ENCODE measurements at places on chromosomes 5 and 9.

DNA sequence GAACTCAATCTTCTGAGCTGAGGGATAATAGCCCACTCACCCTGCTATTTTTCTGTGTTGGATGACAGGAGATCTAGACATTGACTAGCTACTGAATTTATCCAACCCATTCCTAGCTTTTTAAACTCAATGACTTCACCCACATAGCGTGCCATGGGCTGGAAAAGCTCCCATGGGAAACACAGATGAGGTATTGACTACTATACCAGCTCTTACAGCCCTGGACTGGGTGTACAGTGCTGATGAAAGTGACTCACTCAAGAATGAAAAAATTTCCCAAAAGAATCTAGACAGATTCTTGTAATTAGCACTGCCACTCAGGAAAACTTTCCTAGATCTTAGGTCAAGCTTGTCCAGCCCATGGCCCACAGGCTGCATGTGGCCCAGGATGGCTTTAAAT, 72.7 kb upstream of the NREP start:
- DNase-seq = peak; percentile 99

- no peak for DNase-seq
Measured at GRCh38 chr5:10604975-10605374, 41.1 kb downstream of the ANKRD33B start.

DNA sequence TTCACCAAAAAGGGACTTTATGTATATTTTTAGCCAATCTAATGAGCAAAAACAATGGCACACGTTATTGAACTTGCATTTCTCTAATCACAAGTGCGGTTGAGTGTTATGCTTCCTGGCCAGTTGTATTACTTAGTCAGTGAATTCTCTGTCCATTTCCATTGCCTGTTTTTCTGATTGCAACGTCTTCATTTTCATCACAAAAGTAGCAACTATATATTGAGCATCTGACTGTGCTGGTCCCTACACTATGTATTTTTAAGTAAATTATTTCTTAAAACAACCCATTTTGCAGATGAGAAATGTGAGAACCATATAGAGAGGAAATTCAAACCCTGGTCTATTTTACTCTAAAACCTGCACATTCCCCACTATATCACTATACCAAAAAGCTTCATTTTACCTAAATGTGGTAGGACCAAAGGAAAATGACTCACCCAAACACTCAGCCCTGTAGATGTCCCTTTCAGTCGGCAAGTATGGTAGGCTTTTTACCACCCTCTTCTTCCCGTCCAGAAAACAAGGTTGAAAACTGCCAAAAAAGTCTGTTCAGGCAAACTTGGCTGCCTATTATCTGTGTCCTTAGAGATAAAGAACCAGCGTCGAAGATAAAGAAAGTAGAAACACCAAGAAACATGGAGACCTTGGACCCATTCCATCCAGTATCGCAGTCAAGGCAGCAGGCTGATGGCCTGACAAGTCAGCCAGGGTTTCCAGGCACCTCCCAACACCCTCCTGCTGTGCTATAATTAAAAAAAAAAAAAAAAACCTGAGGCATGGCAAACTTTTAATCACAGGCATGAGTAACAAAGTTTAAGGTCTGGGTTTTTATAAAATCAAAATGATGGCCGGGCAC, 18.8 kb upstream of the FAM13B start:
- no peak for DNase-seq

DNA sequence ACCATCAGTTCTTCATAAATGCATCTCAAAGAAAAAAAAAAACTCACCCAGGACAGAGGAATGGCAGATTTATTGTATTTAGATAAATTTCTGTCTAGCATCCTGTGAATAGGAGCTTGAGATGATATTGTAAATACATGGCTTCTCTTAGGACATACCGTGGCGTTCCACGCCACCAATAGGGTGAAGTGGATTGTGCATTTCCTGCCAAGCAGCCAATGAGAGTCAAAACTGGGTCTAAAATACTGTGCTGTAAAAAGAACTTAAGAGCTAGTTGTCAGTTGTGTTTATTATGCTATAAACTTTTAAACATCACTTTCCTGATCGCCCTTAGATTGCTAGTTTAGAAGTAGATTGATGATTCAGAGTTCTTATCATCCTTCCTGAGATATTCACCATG, 20.9 kb upstream of the TRPM6 start:
- DNase-seq = no peak

DNA sequence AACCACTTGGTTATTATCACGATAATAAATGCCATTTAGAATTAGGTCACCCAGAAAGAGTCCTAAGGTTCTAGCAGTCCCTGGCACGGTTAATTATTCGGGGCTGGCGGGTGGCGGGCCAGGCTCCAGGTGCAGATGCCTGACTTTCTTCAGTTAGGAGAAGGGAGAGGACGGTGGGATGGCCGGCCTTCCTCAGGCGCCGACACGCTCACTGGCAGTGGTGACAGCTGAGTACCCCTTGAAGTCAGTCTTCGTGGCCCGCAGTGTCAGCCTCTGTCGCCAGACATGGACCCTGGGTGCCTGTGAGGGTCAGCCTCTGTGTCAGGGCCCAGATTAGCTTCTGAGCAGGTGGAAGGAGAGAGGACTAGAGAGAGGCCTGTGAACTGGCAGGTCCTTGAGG, 21.1 kb upstream of the EXOC3 start:
- no peak for DNase-seq

DNA sequence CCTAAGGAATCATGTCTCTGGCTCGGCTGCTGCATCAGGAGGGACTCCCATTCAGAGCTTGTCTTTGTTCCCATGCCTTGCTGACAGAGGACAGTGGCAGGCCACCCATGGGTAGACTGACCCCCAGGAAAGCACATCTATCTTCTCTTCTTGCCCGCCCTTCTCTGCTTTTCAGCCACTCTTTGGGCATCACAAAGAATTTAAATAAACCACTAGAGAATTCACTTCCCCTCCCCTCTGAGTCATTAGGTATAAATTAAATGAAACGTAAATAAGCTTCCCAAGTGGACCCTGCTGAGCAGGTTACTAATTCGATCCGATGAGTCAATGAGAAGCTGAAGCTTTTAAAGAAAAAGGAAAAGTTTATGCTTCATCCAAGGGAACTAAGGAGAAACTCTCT, 97.0 kb downstream of the DRD1 start:
- DNase-seq = peak; percentile 43

All from fibroblast of skin of scalp (primary cell).